ENCODE measurements at places on chromosomes 11 and 22.

- peak; percentile 36 for DNase-seq
These were observed 1.6 kb downstream of the MCAM start for GRCh38 chr11:119315131-119316015.

- no peak for DNase-seq
These were observed 34.6 kb downstream of the UQCR10 start for GRCh38 chr22:29801796-29802195.

DNA sequence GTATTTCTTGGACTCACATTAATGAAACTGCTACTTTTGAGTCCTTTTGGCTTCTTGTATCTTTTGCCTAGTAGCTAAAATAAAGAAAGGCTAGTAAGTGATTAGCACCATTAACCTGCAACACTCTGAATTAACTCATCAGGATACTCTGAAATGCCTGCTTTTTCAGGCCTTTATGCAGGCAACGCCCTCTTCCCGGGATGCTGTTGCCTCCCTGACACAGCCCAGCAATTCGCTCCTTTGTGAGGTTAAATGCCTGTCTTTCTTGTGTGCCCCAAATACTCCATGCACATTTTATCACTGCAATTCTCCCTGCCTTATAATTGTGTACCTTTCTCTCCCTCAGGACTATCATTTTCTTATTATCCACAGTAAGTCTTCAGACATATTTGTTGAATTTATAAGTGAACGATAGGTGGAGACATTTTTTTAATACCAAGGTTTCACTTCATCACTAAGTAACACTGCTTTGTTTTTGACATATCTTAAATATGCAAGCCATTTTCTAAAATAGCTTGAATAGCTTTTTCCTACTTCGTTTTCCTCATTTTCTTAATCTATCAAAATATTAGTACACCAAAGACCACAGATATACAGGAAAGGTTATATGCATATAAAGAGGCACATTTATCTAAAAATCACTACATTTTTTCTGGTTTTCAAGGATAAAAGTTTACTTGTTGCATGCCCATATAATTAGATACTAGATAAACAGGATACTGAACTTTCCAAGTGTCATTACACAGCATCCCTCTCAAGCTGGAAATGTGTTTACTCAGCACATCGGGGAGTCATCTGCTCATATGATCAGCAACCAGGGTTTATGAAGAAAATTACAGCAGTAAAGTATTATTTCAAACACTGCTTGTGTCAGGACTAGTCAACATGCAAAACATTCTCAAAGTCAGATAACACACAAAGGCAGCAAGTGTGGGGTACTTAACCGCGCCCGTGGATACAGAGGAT, 48.5 kb upstream of the DDI1 start:
- DNase-seq, result no peak

DNA sequence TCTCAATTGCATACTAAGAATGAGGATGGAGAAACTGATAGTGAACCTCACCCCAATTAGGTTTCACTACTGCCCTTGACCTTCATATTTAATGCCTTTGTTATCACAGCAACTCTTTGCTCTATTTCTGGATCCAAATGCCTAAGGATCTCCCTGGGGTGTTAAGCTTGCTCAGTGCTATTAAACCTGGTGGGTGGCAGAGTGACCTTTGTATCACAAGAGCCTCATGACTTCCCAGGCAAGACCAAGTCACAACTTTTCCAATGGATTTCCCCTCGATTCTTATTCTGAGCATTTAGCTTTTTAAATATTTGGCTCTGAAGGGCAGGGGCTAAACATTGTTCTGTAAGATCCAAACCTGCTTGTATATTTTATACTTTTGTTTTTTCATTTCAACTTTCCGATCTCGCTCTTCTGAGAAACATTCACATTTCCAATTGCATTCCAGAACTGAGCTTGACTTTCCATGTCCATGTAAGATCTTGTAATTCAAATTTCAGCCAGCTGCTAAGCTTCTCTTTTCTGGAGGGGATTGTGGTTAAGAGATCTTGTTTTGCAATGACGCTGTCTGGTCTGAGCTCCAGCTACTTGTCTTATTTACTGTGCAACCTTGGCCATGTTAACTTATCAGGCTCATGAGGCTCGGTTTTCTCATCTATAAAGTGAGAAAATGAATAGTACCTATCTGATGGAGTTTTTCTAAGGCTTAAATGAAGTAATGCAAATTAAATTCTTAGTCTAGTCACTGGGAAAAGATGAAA, 6.4 kb upstream of the EHF start:
- no peak for DNase-seq

- no peak for DNase-seq
These were observed 27.7 kb downstream of the PICALM start for GRCh38 chr11:86040919-86041850.

- DNase-seq, result no peak
These were observed 39.9 kb downstream of the SERGEF start for GRCh38 chr11:17972987-17973386.

DNA sequence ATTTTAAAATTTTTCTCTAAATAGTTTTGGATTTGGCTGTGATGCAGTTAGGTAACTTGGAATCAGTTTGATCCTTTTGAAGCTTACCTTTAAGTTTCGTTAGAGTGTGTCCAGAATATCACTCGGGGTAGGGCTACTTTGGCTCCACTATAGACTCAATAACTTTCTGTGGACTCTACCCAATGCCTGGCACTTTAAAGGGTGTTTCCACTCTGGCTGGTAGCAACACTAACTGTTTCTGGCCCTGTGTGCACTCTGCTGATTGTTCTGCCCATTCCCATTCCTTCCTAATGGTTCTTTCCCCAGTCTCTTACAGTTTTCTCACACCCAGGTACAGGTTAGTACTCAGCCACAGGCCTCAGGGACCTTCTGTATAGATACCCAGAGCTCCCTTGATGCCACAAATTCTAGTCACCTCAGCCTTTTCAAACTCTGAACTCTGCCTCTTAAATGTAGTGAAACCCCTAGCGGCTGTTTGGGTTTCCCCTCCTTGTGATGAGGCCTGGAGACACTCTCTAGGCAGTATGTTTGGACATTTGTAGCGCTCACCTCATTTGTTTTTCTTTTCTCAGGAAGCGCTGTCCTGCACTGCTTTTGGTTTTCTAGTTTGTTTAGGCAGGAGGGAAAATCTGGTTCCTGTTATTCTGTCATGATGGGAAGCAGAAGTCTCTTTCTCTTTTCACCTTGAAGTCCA, 16.8 kb downstream of the CUL5 start:
- no peak for DNase-seq

- DNase-seq, result no peak
These were observed 28.8 kb upstream of the P2RY2 start for GRCh38 chr11:73189315-73189714.

- peak; percentile 53 for DNase-seq
These were observed 19.3 kb downstream of the SCARF2 start for GRCh38 chr22:20418211-20418788.

- DNase-seq, result no peak
These were observed 267.0 kb upstream of the NCAM1 start for GRCh38 chr11:112694245-112694644.

DNA sequence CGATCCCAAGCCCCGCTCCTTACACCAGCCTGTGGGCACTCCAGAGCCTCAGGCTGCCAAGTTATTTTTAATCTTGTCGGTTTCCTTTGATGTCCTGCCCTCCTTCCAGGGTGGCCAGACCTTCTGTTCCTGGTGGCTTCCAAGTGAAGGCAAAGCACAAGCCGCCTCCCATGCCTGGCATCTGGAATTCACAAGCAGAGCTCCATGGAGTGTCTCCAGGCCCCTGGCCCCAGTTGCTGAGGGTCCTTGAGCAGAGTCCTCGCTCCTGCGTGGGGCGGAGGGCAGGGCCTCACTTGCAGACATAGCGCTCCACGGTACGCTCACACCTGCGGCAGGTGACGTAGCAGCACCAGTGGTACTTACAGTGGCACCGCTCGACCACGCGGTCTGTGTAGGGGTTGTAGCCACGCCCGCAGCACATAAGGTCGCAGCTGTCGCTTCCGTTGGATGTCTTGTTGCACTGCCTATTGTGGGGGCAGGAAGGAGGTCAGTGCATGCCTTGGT, 19.5 kb downstream of the WNT11 start:
- DNase-seq, result no peak

- no peak for DNase-seq
These were observed 205.6 kb downstream of the ADAMTS15 start for GRCh38 chr11:130653838-130654636.

- DNase-seq, result no peak
These were observed 11.1 kb upstream of the OSM start for GRCh38 chr22:30277547-30278344.

GRCh38 chr11:46505741-46506482, 87.9 kb downstream of the AMBRA1 start:
- DNase-seq, result no peak

DNA sequence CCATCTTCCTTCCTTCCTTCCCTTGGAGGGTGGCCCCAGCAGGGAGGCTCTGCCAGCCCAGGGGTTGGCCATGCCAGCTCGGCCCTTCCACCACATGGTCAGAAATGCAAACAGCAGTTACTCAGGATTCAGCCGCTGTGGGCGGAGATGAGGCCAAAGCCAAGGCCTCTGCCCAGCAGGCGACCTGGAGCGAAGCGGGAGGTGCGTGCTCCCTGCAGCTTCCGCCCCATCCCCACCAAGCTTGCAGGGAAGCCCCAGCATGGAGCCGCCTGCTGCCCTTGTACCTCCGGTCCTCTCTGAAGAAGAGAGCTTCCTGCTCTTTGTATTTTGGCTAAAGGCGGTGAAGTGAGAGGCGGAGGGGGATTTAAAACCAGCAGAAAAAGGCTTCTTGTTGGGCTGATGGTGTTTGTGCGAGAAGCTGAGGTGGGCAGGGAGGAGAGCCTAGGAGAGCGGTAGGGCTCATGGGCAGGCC, 50.4 kb downstream of the ANO1 start:
- DNase-seq, result no peak

DNA sequence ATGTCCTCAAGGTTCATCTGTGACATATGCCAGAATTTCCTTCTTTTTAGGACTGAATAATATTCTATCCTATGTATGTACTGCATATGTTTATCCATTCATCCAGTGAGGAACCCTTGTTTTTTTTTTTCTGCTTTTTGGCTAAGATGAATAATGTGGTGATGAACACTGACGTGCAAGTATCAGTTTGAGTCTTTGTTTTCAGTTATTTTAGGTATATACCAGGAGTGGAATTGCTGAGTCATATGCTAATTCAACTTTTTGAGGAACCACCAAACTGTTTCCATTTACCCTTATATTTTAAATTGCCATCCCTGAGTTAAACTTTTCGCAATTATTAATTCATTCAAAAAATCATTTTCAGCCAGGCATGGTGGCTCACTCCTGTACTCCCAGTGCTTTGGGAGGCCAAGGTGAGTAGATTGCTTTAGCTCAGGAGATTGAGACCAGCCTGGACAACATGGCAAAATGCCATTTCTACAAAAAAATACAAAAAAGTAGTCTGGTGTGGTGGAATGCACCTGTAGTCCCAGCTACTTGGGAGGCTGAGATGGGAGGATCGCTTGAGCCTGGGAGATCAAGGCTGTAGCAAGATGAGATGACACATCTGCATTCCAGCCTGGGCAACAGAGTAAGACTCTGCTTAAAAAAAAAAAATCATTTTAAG, 64.2 kb downstream of the MICAL2 start:
- DNase-seq, result no peak

DNA sequence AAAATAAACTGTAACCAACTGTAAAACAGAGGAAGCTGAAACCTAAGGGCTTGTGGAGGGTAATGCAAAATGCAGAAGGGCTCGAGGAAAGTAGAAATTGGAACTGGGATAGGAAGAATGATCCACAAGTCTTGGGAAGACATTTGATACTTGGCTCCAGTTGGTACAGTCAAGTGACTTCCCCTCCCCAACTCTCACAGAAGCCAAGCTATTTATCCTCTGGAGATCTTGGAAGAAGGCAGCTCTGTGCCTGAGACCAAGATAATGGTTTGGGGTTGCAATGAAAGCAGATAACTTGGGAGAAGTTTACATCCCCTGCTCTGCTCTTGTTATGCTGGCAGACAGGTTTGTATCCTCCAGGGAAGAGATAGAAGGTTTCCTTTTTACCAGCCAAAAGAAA, 198.9 kb upstream of the ZC3H12C start:
- no peak for DNase-seq

DNA sequence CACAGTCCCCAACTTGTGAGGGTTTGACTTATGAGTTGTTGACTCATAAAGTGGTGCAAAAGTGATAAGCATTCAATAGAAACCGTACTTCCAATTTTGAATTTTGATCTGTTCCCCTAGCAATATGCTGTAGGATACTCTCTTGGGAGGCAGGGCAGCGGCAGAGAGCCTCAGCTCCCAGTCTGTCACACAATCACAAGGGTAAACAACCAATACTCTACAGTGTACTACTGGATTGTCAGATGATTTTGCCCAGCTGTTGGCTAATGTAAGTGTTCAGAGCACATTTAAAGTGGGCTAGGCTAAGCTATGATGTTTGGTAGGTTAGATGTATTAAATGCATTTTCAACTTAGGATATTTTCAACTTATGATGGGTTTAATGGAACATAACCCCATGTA, 13.7 kb upstream of the NXPE2 start:
- no peak for DNase-seq

DNA sequence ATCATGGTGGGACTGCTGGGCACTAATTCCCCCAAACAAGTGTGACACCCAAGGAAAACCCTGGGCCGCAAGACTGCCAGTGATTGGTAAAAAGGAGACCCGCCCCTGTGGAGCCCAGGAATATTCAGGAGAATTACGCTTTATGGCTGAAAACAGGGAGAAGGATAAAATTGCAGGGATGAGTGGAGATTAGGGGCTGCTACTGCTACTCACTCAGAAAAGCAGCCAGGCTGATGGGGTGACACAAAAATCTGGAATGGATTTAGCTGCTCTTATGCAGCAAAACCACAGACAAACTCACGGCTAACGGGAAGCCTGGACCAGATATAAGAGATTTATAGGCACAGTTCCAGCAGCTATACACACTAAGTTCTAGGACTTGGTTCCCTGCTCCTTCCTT, 4.4 kb upstream of the FBXO3 start:
- no peak for DNase-seq

DNA sequence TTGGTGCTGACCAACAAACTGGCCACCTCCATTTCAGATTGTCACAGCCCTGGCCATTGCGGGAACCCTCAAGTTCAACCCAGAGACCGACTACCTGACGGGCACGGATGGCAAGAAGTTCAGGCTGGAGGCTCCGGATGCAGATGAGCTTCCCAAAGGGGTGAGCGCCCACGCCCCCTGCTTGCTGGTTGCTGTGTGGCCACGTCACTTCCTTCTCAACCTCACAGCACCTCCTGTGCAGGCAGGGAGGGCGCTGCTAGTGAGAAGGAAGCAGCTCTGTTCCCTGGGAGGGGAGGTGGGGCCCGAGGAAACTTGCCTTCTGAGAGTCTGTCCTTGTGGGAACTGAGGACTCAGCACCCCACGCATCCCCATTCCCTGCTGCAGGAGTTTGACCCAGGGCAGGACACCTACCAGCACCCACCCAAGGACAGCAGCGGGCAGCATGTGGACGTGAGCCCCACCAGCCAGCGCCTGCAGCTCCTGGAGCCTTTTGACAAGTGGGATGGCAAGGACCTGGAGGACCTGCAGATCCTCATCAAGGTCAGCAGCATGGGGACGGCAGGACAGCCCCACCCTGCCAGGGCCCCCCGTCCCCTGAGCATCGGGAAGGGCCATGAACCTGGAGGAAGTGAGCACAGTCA, 19.3 kb downstream of the POLR3H start:
- DNase-seq, result peak; percentile 50
